ENCODE measurements at places on chromosomes 16 and 17.

DNA sequence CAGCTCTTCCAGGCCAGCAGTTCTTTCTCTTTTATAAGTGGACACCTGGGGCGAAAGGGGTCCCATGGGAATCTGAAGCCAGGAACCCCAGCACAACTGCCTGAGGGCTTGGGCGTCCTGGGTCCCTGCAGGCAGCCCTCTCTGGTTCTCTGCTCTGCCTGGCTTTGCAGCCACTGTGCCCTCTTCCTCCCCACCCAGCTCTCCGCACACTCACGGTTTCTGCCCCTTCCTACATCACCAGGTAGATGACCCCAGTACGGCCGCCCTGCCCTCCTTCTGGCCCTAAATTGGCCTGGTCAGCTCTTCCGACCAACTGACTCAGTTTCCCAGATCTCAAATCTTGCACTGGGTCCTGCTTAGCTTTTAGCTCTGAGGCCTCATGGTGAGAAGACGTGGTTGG lies 225.3 kb downstream of the KATNIP start:
- H3K4me3 ChIP-seq = no peak overlapping the region
- no peak overlapping the region for H3K27ac ChIP-seq
- DNase-seq = no peak
- no peaks in the 10 kb centered on the region for H3K36me3 ChIP-seq
- no peaks in the 10 kb centered on the region for H3K4me1 ChIP-seq

DNA sequence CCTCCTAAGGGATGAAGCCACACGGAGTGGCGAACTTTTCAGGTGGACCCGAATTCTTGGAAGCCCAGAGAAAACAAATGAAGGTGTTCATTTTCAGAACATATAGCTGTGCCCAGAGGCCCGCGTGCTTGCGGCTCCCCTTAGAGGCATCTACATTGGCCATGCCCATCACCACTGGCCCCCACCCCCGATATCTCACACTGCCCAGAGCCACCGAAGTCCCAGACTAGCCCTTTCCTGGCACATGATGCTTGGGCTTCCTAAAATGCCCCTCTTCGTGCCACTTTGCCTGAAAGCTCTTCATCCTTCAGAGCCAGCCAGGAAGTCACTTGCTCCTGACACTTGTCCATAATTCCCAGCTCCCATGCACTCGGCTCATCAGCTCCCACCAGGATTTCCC lies 2.1 kb upstream of the HEXIM1 start:
- peaks cover 17% of the 10 kb centered on the region for H3K4me1 ChIP-seq
- no peaks in the 10 kb centered on the region for H3K27me3 ChIP-seq
- H3K4me3 ChIP-seq = no peak overlapping the region
- H3K36me3 ChIP-seq = no peaks in the 10 kb centered on the region

- H3K27ac ChIP-seq = no peak overlapping the region
- H3K27me3 ChIP-seq = peaks cover 28% of the 10 kb centered on the region
- no peak for DNase-seq
- no peaks in the 10 kb centered on the region for H3K4me1 ChIP-seq
- no peak overlapping the region for H3K4me3 ChIP-seq
Measured at GRCh38 chr17:82375359-82376041, 3.9 kb downstream of the UTS2R start.

DNA sequence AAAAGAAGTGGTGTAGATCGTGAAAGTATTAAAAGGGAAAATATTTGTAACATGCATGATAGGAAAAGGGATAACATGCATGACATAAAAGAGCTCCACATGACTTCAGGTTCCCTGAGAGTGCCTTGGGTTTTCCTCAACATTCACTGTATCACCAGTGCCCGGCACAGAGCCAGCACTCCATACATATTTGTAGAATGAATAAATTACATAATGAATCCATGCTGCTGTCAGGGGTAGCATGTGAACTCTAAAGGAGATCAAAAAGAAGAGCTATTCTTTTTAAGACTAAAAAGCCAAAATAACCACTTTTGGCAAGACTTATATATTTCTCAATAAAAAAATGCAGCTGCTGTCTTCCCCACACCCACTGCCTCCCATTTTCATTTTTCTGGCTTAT lies 2.7 kb upstream of the ZNF594 start:
- H3K4me3 ChIP-seq = no peak overlapping the region
- DNase-seq = no peak
- no peak overlapping the region for H3K27ac ChIP-seq
- H3K4me1 ChIP-seq = peaks cover 3% of the 10 kb centered on the region
- H3K27me3 ChIP-seq = no peaks in the 10 kb centered on the region
- H3K36me3 ChIP-seq = no peaks in the 10 kb centered on the region

DNA sequence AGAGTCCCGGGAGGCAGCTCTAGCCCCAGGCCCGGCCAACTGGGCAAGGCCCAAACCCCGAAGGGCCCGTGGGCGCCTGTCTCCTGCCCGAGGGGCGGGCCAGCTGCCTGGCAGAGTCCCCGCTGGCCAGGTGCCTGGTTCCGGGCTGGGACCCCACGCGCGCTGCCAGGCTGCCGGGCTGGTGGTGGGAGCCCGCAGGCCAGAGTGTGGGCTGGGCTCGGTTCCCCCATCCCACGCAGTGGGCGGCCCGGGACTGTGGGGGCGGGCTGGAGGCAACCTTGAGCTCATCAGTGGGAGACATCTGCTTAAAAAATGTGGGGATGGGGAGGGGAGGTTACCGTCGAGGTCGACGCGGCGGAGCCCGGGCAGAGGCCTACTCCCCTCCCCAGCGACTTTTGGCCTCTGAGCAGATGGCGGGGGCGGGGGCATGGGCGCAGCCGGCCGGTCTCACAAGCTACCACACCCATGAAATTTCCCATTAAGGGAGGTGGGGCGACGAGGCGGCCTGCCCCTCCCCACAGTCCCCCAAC lies 176.4 kb upstream of the GSE1 start:
- H3K4me3 ChIP-seq = no peak overlapping the region
- no peaks in the 10 kb centered on the region for H3K4me1 ChIP-seq
- no peaks in the 10 kb centered on the region for H3K27me3 ChIP-seq
- H3K27ac ChIP-seq = no peak overlapping the region
- H3K36me3 ChIP-seq = no peaks in the 10 kb centered on the region
- no peak for DNase-seq

Measured in endothelial cell of umbilical vein (primary cell).